ENCODE measurements at places on chromosomes 5 and 9.
A peak's percentile ranks its signal among the peaks of the same experiment; 100 is the strongest.

DNA sequence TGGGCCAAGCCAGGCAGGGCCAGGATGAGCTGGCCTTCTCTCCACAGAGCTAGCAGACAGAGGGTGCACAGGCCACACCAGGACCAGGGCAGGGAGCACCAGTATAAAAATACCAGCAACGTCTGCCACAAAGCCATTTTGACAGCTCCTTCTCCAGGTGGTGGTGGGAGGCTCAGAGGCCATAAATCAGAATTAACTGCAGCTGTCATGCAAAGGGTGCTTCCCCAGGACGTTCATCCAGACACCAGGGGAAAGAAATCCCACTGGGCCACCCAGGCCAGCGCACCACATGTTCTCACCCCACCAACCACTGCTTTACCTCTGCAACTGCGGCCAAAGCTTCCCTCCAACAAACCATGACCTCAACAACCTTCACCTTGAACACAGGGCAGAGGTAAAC, 403.7 kb upstream of the TRPC7 start:
- DNase-seq, result peak; percentile 10

DNA sequence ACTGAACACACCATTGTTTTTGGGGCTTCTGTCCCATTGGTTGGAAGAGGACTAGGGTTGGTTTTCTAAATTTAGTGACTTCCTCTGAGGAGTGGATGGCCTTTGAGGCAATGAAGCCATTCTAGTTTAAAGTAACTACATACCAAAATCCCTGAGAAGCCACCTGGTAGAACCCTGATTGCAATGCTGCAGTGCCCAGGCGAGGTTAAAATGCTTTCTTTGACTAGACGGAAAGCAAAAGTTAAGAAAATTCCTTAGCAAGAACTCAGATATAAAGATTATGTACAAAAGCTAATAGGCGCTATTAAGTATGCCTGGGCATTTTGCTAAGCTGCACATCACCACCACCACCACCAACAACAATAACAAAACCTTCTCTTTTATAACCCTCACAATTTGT, 20.6 kb downstream of the GLRX start:
- no peak for DNase-seq

DNA sequence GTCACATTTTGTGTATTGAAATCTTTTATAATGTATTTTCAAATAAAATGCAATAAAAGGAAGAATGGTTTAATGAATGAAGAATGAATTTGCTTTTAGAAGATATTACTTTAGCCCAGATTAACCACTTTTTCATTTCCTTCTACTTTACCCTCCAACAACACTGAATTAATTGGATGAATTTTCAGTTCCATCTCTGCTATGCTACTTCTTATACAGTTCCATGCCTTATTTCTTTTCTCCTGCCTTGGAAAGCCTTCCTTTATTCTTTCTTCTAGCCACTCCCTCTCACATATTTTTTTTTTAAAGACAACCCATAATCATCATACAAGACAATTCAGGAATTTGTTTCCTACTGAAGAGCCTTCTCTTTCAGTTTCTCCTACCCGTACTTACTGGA, 296.6 kb upstream of the TNC start:
- no peak for DNase-seq

GRCh38 chr5:39424736-39425637, at the start of gene DAB2:
TSS of gene DAB2 (minus strand) at chr5:39424980. CDS start at chr5:39394320, 30,660 bp downstream.
- DNase-seq, result peak; percentile 97

GRCh38 chr9:87878989-87879511, 3.6 kb upstream of the SPATA31E1 start:
- peak; percentile 83 for DNase-seq

DNA sequence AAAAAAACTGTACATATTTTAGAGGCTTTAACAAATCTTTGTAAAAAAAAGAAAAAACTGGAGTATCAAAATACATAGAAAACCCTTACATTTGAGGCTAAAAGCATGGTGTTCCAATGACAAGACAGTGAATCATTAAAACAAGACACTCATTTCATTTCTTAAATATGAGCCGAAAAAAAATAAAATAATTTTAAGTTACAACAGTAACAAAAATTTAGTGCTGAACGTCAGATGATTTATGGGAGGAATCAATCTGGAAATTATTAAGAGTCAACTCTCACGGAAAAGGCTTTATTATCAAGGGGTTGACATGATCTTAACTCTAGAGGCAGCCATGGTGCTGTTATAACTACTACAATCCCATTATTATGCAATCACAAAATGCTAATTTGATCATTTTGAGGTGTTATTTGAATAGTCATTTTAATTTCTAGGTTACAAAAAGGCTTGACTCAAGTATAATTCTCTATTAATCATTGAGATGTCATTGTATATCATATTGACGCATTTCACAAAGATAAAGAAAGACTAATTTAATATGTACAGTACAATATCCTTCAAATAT, 51.9 kb downstream of the MAPKAP1 start:
- DNase-seq, result no peak

- DNase-seq, result no peak
These were observed 11.3 kb downstream of the C5orf15 start for GRCh38 chr5:133957080-133957479.

- peak; percentile 17 for DNase-seq
These were observed 6.3 kb downstream of the TESK1 start for GRCh38 chr9:35611230-35611797.

- no peak for DNase-seq
These were observed 20.6 kb downstream of the NOTCH1 start for GRCh38 chr9:136525207-136525606.

- DNase-seq, result no peak
These were observed 611.0 kb upstream of the KLF4 start for GRCh38 chr9:108100571-108100970.

DNA sequence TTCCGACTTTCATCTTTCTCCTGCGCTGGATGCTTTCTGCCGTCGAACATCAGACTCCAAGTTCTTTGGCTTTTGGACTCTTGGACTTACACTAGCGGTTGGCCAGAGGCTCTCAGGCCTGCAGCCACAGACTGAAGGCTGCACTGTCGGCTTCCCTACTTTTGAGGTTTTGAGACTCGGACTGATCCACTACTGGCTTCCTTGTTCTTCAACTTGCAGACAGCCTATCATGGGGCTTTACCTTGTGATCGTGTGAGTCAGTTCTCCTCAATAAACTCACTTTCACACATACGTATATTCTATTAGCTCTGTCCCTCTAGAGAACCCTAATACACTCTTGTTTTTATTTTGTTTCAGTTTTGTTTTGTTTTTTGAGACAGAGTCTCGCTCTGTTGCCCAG, 10.3 kb downstream of the FKBP15 start:
- DNase-seq, result no peak

DNA sequence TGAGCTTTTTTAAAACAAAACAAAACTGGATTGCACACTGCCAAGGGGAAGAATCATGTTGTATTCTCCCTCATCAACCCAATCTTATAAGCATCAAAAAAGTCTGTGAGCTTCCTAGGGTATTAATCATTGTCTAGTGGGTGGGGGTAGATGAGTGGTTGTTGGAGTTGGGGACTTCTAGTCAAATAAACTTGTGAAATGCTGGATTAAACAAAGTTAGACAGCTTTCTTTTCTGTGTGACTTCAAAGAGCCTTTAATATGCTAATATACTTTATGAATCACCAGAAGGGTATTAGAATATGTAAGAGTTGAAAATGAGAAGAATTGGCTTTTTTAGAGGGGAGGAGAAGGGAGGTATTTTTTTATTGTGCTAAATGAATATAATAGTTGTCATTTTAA, 87.7 kb downstream of the GALNT10 start:
- DNase-seq, result no peak

- DNase-seq, result peak; percentile 77
These were observed 159.4 kb upstream of the PRR16 start for GRCh38 chr5:120304663-120305062.

DNA sequence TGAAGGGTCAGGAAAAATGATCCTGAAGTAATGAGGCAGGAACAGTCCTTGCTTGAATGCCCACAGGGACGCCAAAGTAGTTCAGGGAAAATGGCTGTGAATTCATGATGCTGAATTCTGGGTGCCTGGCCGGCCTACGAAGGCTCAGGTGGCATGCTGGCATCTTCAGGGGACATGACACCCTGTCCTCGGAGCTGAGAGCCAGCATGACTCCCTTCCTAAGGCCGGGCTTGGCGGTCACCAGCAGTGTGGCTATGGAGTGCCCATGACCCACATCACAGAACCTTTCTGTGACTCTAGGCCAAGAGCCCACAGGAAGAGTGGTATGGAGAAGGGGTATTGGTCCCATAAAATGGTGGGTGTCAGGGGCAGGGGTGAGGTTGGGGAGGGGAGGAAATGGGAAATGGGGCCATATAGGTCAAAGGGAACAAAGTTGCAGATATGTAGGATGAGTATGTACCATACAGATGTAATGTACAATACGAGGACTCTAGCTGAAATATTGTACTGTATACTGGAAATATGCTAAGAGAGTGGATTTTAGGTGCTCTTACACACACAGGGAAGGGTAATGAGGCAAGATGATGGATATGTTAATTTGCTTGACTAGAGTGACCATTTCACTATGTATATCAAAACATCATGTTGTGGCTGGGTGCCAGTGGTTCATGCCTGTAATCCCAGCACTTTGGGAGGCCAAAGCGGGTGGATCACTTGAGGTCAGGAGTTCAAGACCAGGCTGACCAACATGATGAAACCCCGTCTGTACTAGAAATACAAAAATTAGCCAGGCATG, 202.8 kb upstream of the KLF9 start:
- no peak for DNase-seq

- no peak for DNase-seq
These were observed 273.3 kb downstream of the AOPEP start for GRCh38 chr9:94999832-95000231.

- DNase-seq, result peak; percentile 60
These were observed 178.8 kb downstream of the SPOCK1 start for GRCh38 chr5:137320056-137321045.

DNA sequence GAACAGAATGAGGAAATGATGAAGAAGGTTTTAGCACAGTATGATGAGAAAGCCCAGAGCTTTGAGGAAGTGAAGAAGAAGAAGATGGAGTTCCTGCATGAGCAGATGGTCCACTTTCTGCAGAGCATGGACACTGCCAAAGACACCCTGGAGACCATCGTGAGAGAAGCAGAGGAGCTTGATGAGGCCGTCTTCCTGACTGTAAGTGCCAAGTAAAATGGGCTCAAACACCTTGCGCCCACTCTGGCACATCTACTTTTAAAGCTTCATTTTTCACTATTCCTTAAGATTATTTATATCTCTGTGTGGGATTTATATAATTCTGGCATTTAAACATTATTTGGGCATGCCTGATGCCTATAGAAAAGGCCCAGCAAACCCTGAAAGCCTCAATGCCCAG, 55.6 kb downstream of the CMYA5 start:
- no peak for DNase-seq

GRCh38 chr9:69743930-69744329, 15.9 kb downstream of the PTAR1 start:
- no peak for DNase-seq

GRCh38 chr5:154311362-154311761, 120.8 kb downstream of the GALNT10 start:
- no peak for DNase-seq
